ENCODE measurements at places on chromosomes 3 and 15. TPM values are rescaled to one million over a fixed set of nuclear protein-coding genes. Genes with fewer than 3 reads are reported as not detected.

Gene NR2E3
- not detected for total RNA-seq

Gene LHFPL4
- not detected for total RNA-seq

Gene NRROS
- total RNA-seq = 19.7 TPM

Gene SACM1L
- total RNA-seq = 51.8 TPM

Gene GOLGA8H
- not detected for total RNA-seq

Gene VWA5B2
- not detected for total RNA-seq

Gene CYP8B1
- total RNA-seq = not detected

Gene RLBP1
- not detected for total RNA-seq

Gene IQCH
- 2.1 TPM for total RNA-seq

Gene GREM1
- total RNA-seq = not detected

Gene GRAMD1C
- 0.97 TPM for total RNA-seq

Gene NR1I2
- 0.40 TPM for total RNA-seq

Gene FAM3D
- not detected for total RNA-seq

Gene MORC1
- total RNA-seq = not detected

Gene IL5RA
- total RNA-seq = 0.30 TPM

Gene CPLX3
- total RNA-seq = 0.11 TPM

Gene SRGAP3
- total RNA-seq = 1.5 TPM

Gene PATL2
- total RNA-seq = 11.2 TPM

Gene KIF15
- total RNA-seq = 51.7 TPM

Gene FSIP1
- total RNA-seq = 0.25 TPM

Gene CXCR6
- 0.42 TPM for total RNA-seq

Gene ARGFX
- total RNA-seq = not detected

Gene TMEM212
- total RNA-seq = not detected

Gene SKOR1
- 0.16 TPM for total RNA-seq

Gene CFAP92
- total RNA-seq = 0.88 TPM

Gene NPAP1
- not detected for total RNA-seq

Gene PPARG
- total RNA-seq = 1.1 TPM

Gene TRIM59
- total RNA-seq = 42.2 TPM

Gene CLDN1
- 1.6 TPM for total RNA-seq

Gene GXYLT2
- total RNA-seq = 0.07 TPM

Gene SLC6A20
- total RNA-seq = not detected

Data from activated CD4-positive, alpha-beta T cell treated with anti-CD3 and anti-CD28 coated beads for 36 hours (primary cell).